ENCODE measurements at places on chromosomes 16 and 17.

DNA sequence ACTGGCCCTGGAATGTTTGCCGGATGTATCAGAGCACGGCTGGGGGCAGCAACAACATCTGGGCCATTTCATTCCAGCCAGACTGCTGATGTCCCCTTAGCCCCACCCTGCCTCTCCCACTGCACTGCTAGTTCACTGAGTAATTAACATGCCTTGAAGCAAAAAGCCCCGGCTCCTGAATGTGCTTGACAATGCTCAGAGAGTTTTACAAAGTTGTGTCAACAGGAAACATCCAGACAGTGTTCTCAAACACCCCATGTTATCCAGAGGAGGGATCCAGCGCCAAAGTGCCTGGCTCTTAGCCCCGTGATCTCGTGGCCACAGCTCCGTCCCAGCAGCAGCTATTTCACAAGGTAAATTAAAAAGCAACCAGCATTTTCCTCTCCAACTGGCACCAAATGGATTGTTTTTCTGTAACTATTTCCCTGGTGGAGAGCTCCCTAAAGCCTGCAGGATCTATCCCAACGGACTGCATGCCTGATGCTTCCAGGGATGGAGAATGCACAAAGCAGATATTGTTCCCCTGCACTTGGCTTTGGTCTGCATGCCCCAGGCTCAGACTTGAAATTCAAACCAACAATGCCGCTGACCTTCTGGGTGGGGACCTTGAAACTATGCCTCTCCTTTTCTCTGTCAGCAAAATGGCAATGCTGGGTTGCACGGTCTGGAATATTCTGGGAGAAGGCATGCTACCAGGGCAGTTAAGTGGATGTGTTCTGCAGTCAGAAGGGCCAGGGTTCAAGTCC, 115.6 kb upstream of the CDH5 start:
- DNase-seq: no peak

DNA sequence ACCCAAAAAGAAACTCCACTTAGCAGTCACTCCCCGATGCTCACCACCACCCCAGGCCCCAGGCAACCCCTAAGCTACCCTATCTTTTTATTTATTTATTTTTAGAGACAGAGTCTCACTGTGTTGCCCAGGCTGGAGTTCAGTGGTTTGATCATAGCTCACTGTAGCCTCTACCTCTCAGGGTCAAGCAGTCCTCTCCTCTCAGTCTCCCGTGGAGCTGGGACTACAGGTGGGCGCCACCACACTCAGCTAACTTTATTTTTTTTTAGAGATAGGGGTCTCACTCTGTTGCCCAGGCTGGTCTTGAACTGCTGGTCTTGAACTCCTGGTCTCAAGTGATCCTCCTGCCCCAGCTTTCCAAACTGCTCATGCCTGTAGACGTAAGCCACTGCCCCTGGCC, 14.7 kb upstream of the GLIS2 start:
- DNase-seq: no peak

- DNase-seq: peak; percentile 65
Observed at GRCh38 chr17:38900978-38901656, 24.3 kb upstream of the LASP1NB start.

GRCh38 chr16:56960681-56961281, 969 bp upstream of the CETP start:
- DNase-seq: no peak

- DNase-seq: peak; percentile 22
Observed at GRCh38 chr17:65750631-65751115, 189.2 kb upstream of the AXIN2 start.

- DNase-seq: no peak
Observed at GRCh38 chr17:5921512-5922282, 148.5 kb upstream of the WSCD1 start.

DNA sequence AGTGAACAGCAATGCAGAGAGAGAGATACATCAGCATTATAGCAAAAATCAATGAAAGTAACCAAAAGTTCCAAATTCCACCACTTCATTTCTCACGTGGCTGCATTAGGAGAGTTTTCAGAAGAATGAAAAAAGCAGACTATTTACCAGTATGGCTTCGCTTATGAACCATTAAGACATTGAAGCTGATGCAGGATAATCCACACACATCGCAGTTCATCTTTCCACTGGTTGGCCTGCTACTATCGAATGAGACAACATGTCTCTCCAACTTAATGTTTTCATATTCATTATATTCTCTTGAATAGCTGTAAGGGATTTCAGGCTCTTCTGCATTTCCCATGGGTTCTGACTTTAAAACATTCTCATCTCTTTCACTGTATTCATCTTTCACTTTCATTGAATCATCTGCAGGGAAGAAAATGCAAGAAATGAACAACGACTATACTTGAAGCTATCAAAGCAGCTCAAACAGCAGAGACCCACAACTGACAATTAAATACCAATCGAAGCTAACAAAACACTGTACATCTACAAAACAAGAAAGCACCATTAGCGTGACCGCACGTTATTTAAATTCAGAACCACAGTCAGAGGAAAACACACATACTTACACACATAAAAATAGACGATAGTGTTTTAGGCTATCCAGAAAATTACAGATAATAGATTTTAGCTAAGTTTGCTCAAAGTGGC, 54.9 kb downstream of the GRB7 start:
- DNase-seq: no peak

DNA sequence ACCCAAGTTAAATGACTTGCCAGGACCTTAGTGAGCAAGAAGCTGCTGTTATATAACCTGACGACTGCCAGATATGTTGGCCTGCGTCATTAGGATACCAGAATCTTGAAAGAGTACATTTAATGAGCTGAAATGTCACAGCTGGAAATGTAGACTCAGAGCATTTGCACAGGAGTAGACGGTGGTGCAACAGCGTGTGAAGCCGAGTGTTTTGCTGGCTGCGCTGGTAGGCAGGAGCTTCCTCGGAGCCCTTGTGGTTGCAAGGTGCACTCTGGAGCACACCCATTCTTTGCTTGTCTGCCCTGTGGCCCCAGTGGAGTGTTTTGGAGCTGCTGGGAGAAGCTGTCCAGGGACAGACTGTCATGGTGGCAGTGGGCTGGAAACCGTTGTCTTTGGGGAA, 79.3 kb downstream of the BANP start:
- DNase-seq: no peak

GRCh38 chr17:50212121-50212843, 10.9 kb upstream of the COL1A1 start:
- no peak for DNase-seq

DNA sequence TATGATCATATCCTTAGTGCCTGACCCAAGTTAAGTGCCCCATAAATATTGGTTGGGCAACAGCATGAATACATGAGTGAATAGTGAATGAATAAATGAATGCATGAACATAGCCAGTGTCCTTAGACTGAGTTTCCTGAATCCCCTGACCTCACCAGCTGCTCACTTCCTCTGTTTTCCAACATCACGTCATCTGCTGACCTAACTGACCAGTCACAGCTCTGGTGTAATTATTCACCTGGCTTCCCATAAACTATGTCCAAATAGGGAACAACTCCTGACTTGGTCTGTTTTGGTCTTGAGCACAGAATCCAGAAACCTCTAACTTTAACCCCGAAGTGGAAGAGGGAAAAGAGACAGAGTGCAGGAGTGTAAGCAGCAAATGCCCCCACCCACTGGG, 83.4 kb downstream of the ASIC2 start:
- no peak for DNase-seq

DNA sequence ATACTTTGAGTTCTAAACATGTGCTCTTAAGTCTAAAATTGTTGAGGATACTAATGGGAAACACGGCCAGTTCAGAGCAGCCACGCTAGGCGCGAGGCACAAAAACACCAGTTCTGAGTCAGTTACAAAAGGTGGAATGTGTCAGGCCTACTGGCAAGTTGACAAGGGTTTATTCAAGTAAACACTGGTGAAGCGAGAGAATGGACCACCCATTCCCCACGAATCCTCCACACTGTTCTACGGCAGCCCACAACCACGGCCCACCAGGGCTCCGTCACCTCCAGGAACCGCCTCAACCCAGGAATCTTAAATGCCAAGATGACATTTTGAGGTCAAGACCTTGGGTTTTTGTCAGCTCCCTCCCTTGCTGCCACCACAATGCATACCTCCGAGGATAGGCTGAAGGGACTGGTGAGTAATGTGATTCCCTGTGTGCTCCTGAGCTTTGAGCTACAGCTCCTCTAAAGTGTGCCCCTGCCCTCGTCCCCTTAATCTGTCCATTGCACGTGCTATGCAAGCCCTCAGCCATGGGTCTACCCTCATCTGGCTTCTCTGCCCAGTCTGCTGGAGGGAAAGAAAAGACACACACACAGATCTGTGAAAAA, 28.5 kb upstream of the TRAP1 start:
- DNase-seq: no peak

- DNase-seq: no peak
Observed at GRCh38 chr17:77999413-78000173, 41.1 kb downstream of the TNRC6C start.

GRCh38 chr16:56732832-56733231, 2.9 kb downstream of the NUP93 start:
- no peak for DNase-seq

GRCh38 chr17:73783382-73783766, 139.1 kb upstream of the SDK2 start:
- DNase-seq: no peak

GRCh38 chr17:40027614-40028012, 12.4 kb downstream of the CSF3 start:
- no peak for DNase-seq

- DNase-seq: no peak
Observed at GRCh38 chr17:82750241-82750908, 1.5 kb upstream of the TBCD start.

DNA sequence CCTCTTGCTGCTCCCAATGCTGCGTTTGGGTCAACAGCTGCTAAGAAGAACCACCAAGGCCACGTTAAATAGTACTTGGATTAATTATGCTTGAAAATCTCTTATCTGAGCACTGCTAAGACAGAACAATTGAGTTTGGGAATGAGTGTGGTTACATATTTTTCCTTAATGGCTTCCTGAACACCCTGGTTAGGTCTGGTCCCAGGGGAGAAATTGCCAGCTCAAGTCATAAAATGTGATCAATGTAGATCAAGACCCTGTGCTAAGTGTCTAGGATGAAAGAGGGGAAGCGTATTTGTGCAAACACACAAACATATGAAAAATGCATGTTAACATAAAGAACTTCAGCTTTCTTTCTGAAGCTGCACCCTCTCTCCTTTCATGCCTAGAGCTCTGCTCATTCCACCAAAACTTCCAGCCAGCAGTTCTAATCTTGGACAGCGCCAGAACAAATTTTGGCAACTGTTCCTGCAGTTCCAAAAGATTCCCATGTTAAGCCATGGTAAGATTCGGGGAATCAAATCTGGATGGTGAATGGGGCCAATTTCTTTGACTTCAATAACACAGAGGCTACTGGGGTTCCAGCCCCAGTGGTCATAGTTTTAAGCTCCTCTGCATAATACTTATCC, 72.0 kb downstream of the ZFHX3 start:
- DNase-seq: no peak

DNA sequence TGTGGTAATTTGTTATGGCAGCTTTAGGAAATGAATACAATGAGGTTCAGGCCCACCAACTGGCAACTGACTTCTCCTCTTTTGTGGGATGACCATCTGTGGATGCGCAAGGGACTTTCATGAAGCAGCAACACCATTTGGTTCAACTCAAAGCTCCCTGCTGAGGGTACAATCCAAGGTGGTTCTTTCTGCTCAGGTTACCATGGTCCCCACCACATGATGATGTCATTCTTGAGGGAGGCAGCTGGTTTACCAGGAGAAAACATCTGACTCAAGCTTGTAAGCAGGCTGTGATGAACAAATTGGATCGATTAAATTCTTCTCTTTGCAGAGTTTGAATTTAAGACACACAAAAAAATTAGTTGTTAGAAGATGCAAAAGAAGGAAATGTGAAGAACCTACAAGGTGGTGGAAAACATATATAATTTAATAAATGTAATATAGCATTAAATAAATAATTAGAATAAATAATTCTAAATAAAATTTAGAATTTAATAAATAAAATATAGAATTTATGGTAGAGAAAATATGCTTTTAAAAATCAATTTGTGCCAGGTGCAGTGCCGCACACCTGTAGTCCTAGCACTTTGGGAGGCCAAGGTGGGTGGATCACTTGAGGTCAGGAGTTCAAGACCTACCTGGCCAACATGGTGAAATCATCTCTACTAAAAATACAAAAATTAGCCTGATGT, 67.6 kb upstream of the ANKFN1 start:
- no peak for DNase-seq

- no peak for DNase-seq
Observed at GRCh38 chr17:82050152-82050760, 1.4 kb downstream of the RFNG start.

GRCh38 chr16:85606904-85607303, 6.2 kb upstream of the GSE1 start:
- DNase-seq: no peak

DNA sequence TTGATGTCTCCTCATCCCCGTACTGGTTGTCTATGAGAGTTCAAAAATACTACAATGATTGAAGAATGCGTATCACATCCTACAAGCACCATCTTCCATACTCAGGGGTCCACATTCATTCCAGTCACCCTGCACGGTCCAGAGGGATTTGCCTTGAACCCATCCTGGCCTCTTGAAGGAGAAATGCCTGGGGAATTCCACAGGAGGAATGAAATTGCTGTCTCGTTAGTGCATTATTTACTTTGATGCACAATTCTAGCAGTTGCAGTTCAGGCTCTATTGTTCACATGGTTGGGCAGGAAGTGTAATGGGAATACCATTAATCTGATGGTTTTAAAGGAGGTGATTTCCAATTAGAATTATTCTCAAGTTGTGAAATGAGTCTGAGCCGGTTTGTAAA, 369.1 kb upstream of the XYLT1 start:
- no peak for DNase-seq

- no peak for DNase-seq
Observed at GRCh38 chr16:86059253-86060171, 160.6 kb downstream of the IRF8 start.
